ENCODE measurements at places on chromosomes 7 and 10. TPM values are rescaled to one million over a fixed set of nuclear protein-coding genes. Genes with fewer than 3 reads are reported as not detected.

DNA sequence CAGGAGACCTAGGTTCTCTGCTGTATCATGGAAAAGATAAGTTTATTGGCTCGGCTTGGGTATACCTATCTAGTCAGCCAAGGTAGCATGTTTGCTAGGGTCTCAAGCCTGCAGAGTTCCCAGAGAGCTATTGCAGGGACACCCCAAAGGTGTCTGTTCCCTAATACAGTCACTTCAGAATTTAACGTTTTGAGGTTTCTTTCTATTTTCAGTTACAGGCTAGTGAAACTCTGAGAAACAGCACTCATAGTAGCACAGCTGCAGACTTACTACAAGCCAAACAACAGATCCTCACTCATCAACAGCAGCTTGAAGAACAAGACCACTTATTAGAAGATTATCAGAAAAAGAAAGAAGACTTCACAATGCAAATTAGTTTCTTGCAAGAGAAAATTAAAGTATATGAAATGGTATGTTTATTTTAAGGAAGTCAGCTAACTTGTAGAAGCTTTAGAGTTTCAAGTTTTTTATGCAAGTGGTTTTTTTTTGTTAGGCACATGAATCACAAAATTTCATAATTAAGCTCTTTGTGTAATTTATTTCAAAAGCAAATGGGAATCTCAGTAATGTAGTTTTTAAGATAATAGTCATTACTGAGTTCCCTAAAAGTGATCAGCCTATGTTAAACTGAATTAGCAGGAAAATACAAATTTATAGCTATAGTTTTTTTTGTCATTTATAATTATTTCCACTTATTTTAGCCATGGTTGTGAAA, 54.9 kb downstream of the AKAP9 start:
- no peak for DNase-seq

DNA sequence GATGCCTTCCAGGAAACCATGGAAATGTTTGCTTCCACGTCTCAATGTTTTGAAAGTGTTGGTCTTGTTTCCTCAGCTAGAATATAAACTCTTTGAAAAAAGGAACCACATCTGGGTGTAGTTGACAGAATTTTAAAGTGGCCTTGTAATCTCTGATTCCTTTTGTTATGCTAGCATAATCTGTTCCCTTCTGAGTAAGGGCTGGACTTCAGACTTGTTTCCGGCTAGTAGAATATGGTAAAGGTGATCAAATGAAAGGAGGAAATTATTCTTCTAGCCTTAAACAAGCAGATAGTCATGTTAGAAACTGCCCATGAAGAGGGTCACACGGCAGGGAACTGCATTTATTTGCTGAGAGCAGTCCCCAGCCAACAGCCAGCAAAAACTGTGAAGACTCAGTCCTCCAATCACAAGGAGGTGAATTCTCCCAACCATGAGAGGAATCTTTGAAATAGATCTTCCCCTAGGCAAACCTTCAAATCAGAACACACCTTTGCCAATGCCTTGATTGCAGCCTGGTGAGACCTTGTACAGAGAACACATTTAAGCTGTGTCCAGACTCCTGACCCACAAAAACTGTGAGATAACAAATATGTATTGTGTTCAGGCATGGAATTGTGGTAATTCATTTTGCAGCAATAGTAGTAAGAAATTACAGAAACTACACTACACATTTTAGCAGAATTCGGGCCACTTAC, 316.9 kb upstream of the SP8 start:
- DNase-seq, result no peak

GRCh38 chr7:45178241-45179225, 20.9 kb downstream of the RAMP3 start:
- DNase-seq, result no peak

DNA sequence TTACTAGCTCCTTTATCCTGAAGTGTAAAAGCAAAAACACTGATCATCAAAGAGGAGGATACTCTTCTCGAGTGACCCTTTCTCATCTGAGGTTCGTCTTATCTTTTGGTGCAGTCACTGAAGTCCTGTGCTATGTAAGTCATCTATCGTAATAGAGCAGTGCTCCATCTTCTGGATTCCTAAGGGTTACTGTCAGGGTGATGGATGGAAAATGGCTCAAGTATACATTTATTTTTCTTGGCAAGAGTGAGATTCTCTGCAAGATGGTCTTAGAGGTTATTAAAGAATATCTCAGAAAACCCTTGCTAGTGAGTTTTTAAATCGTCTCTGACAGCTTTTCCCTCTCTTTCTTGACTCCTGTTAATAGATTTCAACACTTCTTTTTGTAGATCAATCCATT, 12.4 kb downstream of the PRKG1 start:
- DNase-seq, result no peak

DNA sequence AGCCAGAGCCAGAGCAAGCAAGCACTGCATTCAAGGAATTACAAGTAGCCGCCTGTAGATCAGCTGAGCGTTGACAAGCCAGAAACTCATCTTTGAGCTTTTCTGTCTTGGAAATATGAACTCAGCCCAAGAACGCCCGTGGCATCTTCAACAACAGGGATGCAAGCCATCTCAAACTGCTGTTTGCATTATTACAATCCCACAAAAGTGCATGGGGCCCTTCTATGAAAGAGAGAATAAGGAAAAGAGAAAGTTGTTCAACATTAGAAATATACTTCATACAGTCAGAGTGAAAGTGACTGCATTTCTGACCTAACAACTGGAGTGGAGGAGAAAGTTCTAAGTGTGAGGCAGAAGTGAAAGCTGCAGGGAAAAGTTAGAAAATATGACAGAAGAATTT, 6.5 kb downstream of the SGCE start:
- DNase-seq, result no peak

DNA sequence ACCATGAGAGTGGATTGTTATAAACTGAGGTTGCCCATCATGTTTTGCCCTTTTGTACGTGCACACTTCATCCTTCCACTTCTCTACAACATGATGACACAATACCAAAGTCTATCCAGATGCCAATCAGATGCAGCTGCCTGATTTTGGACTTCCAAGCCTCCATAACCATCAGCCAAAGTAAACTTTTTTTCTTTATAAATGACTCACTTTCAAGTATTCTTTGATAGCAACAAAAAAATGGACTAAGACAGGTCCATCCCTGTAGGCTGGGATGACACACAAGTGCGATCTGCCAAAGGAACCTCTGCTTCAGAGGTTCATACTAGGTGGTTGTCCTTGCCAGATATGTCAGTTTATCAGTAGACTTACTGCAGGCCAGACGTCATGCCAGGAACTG, 320.2 kb upstream of the FZD1 start:
- no peak for DNase-seq

GRCh38 chr7:158742065-158742821, 37.6 kb upstream of the NCAPG2 start:
- DNase-seq, result peak; percentile 2

GRCh38 chr7:90709501-90710465, 113.7 kb downstream of the CDK14 start:
- no peak for DNase-seq

- DNase-seq, result no peak
Measured at GRCh38 chr7:124033095-124033806, 384 bp upstream of the TMEM229A start.

DNA sequence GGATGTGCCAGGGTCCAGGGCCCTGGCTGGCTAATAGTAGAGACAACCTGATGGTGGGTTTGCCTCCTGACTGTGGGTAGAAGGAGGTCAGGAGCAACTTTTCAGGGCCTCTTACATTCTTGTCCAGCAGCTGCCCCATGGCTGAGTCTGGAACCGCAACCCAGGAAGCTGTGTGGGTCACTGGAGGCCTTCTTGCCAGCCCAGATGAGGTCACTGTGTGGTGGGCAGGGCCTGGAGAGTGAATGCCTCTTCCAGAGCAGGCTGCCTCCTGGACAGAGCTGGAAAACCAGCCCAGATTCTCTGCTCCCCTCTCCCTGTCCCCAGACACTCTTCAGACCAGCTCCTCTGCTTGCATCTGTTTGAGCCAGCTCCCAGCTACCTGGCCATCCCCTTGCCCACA, 43.5 kb upstream of the LEP start:
- DNase-seq, result no peak

GRCh38 chr7:43856996-43857395, 12.3 kb downstream of the MRPS24 start:
- no peak for DNase-seq

GRCh38 chr10:51729822-51730555, 30.6 kb upstream of the CSTF2T start:
- DNase-seq, result no peak

- no peak for DNase-seq
Measured at GRCh38 chr10:43196131-43196980, 58.1 kb downstream of the CSGALNACT2 start.

- DNase-seq, result no peak
Measured at GRCh38 chr10:992467-992866, 4.2 kb downstream of the GTPBP4 start.

- no peak for DNase-seq
Measured at GRCh38 chr10:58158806-58159205, 108.9 kb downstream of the IPMK start.

DNA sequence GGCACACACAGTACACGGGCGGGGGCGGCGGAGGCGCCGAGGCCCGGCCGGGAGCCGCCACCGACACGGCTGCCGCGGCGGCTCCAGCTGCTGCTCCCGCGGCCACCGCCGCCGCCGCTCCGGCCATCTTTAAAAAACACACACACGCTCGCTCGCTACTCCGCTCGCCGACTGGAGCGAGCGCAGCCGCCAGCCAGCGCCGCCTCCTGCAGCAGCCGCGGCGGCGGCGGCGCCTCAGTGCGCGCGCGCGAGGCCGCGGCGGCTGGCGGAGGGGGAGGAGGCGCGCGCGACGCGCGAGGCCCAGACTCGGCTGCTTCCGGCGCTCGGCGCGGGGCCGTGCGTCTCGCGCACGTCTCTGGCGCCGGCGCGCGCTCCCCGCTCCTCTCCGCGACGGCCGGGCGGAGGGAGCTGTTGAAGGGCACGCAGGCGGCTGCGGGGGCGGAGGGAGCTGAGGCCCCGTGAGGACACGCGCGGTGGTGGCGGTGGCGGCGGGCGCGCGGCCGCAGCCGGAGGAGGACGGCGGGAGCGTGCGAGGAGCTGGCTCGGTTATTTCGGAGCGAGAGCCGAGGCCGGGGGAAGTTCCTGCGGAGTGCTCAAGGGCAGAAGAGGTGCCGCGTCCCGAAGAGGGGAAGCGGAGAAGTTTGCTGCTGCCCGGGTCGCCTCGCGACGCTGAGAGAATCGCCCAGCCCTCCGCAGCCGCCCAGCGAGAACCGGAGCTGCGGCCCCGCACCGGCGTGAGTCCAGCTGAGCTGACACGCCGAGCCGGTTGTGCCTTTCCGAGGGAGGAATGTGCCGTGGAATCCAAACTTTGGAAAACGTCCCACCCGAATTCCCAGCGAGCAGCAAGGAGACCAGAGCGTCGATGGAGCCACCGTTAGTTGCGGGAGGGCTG, at the start of gene KDM7A:
KDM7A (minus strand) TSS at position 173 of the 892 bp plus-strand sequence; CDS start at position 127, 46 bp downstream.
- DNase-seq, result peak; percentile 74

GRCh38 chr10:113058523-113059370, 108.7 kb downstream of the TCF7L2 start:
- no peak for DNase-seq

- no peak for DNase-seq
Measured at GRCh38 chr7:17947620-17948019, 7.3 kb upstream of the SNX13 start.

DNA sequence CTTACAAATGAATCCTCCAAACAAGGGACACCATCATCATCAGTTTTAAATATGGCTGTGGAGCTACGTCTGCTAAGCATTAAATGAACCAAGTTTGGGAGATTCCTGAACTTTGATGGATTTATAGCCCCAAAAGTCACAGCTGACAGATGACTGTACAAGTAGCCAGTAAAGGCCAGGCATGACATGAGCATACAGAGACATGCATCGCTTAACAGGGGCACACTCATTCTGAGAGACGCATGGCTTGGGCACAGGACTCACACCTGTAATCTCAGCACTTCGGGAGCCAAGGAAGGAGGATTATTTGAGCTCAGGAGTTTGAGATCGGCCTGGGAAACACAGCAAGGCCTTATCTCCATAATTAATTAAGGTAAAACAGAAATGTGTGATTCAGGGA, 166.2 kb downstream of the PARD3 start:
- no peak for DNase-seq

- DNase-seq, result no peak
Measured at GRCh38 chr7:147824671-147825070, 765.9 kb upstream of the C7orf33 start.

DNA sequence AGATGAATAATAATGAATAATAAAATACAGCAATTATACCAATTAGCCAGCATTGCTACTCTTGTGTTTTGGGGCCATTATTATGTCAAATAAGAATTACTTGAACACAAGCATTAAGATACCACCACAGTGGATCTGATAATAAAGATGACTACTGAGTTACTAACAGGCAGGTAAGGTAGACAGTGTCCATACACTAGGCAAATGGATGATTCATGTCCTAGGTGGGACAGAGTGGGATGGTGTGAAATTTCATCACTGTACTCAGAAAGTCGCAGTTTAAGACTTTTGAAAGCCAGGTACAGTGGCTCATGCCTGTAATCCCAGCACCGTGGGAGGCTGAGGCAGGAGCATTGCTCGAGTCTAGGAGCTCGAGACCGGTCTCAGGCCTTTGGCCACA, 8.7 kb upstream of the UNC5B start:
- no peak for DNase-seq

DNA sequence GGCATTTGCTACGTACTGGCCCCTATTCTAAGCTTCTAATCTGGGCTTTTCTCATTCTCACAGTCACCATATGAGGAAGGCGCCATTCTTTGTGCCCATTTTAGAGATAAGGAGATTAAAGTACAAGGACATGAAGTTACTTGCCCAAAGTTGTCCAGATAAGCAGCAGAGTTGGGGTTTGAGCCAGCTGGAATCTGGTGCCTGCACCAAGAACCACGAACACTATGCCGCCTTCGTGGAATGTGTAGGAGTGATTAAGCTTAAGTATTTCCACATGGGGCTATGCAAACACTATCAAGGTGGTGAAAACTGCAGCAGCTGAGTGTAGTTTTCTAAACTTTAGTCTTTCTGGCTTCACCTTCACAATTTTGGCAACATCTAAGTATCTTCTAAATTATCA, 342.7 kb upstream of the ETV1 start:
- DNase-seq, result no peak

The SMKR1 gene
- not detected for total RNA-seq

The AHR gene
- total RNA-seq, result 372 TPM

The CPED1 gene
- 27.6 TPM for total RNA-seq

The VAX1 gene
- not detected for total RNA-seq

The NUTM2E gene
- not detected for total RNA-seq

The GARIN1A gene
- total RNA-seq, result 3.5 TPM

The SMO gene
- total RNA-seq, result 40.4 TPM

The LIPN gene
- total RNA-seq, result not detected

The HDAC9 gene
- total RNA-seq, result 12.6 TPM

The SEMA3D gene
- total RNA-seq, result 8.2 TPM

The SFRP4 gene
- total RNA-seq, result 28.2 TPM

The PAOX gene
- total RNA-seq, result 26.7 TPM

The CADPS2 gene
- 44.4 TPM for total RNA-seq

The MNX1 gene
- total RNA-seq, result not detected
